ENCODE measurements at places on chromosomes 13 and 19.

- DNase-seq = peak; percentile 35
Measured at GRCh38 chr19:48746738-48747575, at the start of gene IZUMO1. Gene IZUMO1, minus strand, starts transcription at chr19:48746909. Its CDS starts 1,050 bp downstream, at chr19:48745859.

DNA sequence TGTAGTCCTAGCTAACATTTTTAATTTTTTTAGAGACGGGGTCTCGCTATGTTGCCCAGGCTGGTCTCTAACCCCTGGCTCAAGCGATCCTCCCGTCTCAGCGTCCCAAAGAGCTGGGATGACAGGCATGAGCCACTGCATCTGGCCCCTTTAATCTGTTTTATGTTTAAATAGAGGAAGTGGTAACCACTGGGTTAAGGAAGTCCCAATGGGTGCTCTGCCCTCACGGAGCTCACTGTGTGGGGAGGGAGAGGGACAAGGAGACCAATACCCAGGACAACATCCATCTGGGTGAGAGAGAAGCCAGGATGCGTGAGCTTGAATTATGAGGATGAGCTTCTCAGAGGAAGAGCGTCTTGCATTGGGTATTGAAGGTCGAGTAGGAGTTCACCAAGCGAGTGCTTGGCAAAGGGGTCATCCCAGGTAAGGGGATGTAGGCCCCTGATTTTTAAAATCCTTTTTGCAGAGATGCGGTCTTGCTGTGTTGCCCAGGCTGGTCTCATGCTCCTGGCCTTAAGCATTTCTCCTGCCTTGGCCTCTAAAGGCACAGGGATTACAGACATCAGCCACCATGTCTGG, 13.8 kb downstream of the YJU2 start:
- DNase-seq = no peak

- DNase-seq = peak; percentile 86
Measured at GRCh38 chr13:73625562-73626339, 508.5 kb downstream of the KLF12 start.

GRCh38 chr19:4712771-4713170, 10.9 kb downstream of the DPP9 start:
- no peak for DNase-seq

- no peak for DNase-seq
Measured at GRCh38 chr13:73935991-73936390, 198.2 kb downstream of the KLF12 start.

DNA sequence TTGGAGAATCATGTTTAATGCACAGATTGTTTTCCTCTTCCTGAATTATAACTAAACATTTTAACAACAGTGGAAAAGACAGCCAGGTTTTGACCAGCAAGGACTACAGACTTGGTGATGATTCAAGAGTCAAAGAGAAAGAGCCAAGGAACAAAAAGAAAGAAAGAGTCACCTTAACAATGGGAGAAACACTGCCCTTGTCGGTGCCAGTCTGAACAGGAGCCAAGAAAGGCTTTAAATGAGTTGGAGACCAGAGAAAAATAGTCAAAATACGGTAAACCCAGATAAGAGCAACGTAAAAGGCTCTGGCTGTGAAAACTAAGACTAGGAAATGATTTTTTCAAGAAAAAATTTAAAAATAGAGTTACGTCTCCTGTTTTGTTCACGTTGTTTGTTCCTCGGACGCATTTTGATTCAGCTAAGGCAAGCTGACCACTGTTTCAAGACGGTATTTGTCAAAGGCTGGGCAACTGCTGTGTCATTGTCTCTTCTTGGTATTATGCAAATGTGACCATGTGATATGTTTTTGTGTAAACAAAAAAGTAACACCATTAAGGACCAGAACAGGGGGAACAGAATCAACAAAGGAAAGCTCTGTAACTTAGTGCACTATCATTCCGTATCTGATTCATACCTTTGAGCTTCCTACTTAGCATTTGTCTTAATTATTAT, 634.5 kb downstream of the LIG4 start:
- no peak for DNase-seq

DNA sequence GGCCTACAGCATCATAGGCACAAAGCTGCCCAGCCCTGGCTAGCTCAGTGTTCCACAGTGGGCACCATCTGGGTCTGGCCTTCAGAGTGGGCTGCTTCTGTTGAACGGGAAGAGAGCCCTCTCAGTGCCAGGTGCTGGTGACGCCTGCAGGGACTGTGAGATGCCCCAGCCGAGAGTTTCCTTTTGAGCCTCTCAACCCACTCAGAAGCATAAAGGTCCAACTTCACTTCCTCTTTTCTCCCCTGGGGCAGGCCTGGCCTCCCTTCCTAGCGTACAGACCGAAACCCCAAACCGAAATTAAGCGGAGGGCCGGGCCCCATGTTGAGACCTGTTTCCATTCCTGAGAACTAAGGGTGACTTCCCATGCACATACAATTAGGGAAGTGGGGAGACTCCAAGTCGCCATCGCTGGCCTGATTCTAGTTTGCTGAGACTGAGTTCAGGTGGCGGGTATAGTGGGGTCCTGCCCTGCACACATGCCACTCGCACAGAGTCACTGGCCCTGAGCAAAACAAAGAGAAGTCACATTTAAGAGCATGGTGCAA, 6.9 kb downstream of the RAB8A start:
- no peak for DNase-seq

GRCh38 chr13:21759463-21759862, 88.6 kb downstream of the FGF9 start:
- DNase-seq = no peak

DNA sequence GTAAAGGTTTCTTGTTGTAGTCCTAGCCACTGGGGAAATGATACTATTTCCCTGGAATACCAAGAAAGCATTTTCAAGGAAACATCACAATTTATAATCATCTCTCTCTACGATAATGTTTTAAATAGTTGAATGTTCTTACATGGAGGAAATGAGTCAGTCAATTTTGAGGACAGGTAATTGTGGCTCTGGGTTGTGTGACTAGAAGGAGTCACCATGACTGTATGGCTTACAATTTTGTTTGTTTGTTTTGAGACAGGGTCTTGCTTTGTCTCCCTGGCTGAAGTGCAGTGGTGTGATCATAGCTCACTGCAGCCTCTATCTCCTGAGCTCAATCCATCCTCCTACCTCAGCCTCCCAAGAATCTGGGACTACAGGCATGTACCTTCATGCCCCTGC, 47.4 kb downstream of the COG3 start:
- no peak for DNase-seq

DNA sequence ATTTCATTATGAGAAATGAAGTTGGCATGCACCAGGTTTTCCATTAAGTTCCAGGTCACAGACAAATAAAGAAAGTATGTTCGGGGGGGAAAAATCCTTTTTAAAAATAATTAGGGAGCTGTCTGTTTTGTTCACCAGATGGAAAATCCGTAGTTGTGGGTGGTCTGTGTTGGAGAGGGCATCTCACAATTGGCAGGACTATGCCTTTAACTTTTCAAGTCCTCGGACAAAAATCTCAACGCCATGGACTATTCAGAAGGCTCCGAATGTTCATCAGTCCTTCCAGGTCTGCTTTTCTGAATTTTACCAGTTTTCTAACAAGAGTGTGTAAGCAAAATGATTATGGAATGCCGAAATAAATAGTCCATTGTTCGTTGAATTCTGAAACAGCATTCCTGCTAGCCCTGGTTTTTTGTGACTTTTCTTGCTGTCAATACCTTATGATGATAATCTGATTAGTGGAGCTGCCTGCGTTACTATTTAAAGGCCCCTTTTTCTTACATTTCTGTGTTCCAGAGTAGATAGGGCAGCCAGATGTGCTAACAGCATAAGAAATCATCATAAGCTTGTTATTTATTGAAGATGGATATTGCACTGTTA, 146.9 kb downstream of the TM9SF2 start:
- no peak for DNase-seq

GRCh38 chr13:24207841-24208667, 47.5 kb downstream of the SPATA13 start:
- DNase-seq = no peak

DNA sequence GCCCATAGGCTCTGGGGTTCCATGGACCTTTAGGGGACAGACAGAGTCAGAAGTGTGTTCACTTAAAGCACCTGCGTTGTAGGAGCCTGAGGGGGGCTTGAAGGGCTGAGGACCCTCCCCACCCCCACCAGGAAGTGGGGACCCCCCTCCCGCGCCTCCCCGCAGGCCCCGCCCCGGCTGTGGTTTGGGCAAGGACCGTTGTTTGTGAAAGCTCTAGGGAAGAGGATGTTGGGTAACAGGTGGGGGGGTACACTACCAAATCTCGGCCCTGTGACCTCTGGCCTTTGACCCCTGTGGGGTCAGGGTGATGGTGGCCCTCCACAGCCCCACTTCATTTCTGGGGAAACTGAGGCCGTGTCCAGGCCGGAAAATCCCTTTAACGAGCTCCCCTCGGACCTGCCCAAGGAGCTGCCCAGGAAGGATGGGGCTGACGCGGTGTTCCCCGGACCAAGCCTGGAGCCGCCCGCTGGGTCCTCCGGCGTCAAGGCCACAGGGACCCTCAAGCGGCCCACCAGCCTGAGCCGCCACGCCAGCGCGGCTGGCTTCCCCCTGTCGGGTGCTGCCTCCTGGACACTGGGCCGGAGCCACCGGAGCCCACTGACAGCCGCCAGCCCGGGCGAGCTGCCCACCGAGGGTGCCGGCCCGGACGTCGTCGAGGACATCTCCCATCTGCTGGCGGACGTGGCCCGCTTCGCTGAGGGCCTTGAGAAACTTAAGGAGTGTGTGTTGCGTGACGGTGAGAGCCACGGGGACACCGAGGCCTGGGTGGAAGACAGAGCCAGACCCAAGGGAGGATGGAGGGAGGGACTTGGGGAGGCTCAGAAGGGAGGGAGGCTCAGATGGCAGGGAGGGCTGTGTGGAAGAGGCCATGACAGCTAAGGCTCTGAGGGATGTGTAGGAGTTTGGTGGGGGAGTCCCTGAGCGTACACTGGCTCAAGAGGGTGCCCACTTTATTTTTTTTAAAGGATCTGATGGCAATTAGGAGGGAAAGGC, 1.3 kb downstream of the ARHGAP45 start:
- DNase-seq = peak; percentile 81

- no peak for DNase-seq
Measured at GRCh38 chr13:90108547-90108946, 1238.9 kb upstream of the MIR17HG start.

DNA sequence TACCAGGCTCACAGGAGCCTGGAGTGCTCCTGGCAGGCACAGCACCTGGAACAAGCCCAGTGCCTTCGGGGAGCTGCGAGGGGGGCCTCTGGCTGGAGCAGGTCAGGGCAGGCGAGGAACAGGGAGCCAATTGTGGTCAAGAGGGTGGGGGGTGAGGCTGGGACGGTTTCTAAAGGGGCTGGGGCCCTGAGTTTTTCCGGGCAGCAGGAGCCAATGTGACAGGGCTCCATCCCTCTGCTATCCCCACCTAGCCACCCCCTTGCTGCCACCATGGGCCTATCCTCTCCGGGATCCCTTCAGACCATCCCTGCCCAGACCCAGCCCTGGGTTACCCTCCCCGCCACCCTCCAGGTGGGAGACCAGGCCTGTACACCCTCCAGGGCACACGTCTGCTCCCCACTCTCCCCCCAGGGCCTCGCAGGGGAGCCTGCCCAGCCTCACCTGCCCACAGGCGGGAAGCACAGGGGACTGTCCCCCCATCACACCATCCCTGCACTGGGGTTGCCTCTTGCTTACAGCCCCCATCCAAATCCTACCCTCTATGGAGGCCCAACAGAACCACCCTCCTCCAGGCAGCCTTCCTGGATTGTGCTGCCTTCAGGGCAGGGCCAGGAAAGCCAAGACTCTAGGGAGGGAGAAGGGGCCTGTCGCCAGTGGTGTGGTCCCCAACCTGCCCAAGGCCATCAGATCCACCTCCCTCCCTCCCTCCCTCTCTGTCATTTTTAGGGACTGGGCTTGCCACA, 121.0 kb downstream of the URI1 start:
- DNase-seq = no peak

GRCh38 chr13:42981317-42981716, 10.7 kb downstream of the EPSTI1 start:
- DNase-seq = no peak

DNA sequence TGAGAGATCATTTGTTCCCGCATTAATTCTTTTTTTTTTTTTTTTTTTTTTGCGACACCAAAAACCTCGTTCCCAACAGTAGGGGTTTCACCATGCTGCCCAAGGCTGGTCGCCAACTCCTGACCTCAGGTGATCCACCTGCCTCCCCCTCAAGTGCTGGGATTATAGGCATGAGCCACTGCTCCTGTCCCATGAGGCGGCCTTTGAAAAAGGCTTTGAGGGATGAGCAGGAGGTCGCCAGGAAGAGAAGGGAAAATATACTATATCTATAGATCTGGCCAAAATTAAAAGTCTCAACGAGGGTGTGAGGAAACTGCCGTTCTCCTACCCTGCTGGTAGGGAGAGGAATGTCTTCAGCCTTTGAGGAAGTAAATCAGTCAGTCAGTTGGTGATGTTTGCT, 26.2 kb downstream of the ZNF473 start:
- DNase-seq = no peak

- no peak for DNase-seq
Measured at GRCh38 chr19:6238256-6238642, 41.5 kb downstream of the MLLT1 start.

GRCh38 chr19:55529636-55530234, 7.2 kb downstream of the SBK2 start:
- no peak for DNase-seq

GRCh38 chr19:40335855-40336600, 12.2 kb downstream of the C19orf47 start:
- DNase-seq = no peak

DNA sequence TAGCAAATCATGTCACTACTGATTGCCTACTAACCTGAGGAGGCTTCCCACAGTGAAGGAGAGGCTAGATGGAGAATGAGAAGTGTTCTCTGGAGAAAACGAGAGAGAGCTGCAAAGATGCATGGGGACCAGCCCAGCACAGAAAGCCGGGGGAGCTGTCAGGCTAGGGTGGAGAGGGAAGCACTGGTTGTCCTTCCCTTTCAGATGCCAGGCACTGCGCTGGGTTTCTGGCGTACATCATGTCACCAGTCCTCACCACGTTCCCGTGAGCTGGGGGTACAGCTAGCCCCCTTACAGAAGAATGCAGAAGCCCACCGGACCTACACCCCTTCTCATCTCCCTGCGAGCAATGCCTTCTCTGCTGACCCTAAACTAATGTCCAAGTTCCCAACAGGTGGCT, 86.0 kb downstream of the STK24 start:
- no peak for DNase-seq

- no peak for DNase-seq
Measured at GRCh38 chr19:1649706-1650649, 2.4 kb downstream of the TCF3 start.

DNA sequence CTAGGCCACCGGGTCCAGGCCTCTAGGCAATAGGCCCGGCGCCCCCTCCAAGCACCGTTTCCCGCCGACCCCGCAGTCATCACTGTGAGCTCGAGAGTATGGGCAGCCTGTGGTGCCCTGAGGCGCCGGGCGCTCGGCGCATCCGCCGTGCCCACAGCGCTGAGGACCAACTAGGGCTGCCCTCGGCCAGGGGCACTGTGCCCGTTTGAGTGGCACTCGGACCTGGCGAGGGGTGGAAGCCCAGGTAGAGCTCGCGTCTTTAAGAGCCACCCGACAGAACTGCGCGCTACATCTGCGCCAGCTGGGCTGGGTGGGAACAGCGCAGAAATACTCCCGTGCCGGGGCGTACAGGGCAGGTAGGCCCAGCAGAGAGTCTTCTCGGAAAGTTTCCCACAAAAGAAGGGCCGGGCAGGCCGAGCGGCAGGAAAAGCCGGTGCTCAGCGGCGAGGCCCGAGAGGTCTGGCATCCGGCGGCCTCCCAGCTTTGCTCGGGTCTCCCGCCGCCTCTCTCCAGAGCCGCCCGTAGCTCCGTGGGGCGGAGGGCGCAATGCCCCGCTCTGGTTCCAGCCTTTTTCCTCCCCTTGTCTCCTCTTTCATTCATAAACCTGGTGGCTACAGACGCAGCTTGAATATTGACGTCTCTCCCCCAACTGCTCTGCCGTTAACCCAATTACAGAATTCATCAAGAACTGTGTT, 5.4 kb upstream of the SOX1 start:
- no peak for DNase-seq

All from T-helper 1 cell (primary cell).